ENCODE measurements at places on chromosomes 3 and 15.

DNA sequence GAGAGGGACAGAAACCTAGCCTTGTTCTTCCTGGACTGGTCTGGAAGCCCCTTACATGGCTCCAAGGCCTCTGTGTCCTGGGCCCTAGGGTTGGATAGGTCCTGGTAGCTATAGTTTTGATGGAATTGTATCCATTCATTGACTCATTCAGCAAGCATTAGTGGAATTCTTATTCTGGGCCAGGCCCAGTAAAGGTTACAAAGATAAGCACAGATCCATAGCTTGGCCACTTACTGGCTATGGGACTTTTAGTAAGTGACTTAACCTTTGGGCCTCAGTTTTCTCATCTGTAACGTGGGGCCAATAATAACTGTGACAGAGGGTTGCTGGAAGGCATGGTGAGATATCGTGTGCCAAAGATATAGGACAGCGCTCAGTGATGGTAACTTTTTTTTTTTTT, 13.6 kb upstream of the DAG1 start:
- DNase-seq = no peak

DNA sequence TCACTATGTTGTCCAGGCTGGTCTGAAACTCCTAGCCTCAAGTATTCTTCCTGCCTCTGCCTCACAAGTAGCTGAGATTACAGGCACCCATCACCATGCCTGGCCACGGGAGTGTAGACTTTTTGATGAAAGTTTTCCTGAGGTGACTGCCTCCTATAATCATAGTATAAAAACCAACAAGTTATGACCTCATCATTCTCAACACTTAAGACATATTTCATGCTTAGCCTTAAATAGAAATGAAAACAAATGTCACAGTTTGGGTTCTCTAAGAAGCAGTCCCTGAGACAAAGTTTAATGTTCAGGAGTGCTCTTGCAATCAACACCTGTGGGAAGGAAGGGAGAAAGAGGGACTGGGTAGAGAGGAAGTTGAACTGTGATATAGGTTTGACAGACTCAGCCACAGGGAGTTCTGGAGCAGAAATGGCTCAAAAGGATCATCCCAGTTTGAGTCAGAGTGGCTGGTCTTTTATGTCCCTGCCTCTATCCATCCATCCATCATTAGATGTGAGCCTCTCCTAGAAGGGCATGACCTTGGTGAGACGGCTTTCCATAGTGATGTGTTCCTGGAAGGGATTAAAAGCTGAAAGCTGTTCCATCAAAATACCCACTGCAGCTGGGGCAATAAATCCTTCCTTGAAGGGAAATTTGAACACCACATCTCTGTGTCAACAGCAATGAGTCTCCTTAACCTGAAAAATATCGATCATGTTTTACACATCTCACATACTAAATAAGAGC, 16.2 kb upstream of the ABHD5 start:
- peak; percentile 62 for DNase-seq

- no peak for DNase-seq
These were observed 56.3 kb downstream of the SOX14 start for GRCh38 chr3:137820366-137820765.

DNA sequence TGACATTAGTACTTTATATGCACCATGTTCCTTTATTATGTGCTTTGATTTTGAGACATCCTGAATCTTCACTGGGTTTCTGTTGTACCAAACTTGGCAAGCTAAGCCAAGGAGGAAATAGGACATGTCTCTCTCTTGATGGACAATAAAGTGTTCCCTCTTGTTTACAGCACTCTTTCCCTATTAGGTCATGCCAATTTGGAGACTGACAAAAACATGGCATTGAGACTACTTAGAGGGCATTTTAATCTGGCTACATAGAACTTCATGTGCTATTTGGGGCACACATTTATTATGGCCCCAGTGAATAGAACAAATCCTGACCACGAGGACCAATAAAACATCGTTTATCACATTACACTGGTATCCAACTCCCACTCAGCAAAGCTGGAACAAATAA, 85.3 kb upstream of the TNFSF10 start:
- no peak for DNase-seq

DNA sequence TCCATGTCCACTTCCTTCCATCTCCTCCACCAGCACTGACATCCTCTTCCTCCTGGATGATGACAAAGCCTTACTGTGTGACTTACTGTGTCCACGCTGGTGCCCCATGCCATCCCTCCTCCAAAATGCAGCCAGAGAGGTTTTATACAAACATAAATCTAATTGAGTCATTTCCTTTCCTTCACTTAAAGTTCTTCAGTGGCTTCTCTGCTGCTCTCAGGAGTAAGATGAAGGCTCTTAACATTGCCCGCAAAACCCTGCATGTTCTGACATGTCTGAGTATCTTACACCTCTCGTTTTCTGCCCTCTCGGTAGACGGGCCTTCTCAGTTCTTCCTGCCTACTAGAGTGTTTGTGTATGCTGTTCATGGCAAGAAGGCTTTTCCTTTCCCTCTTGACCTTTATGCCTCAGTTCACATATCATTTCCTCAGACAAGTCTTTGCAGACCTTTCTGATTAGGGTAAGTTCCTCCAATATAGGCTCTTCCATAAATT, 175.5 kb downstream of the CFAP20DC start:
- DNase-seq = no peak

DNA sequence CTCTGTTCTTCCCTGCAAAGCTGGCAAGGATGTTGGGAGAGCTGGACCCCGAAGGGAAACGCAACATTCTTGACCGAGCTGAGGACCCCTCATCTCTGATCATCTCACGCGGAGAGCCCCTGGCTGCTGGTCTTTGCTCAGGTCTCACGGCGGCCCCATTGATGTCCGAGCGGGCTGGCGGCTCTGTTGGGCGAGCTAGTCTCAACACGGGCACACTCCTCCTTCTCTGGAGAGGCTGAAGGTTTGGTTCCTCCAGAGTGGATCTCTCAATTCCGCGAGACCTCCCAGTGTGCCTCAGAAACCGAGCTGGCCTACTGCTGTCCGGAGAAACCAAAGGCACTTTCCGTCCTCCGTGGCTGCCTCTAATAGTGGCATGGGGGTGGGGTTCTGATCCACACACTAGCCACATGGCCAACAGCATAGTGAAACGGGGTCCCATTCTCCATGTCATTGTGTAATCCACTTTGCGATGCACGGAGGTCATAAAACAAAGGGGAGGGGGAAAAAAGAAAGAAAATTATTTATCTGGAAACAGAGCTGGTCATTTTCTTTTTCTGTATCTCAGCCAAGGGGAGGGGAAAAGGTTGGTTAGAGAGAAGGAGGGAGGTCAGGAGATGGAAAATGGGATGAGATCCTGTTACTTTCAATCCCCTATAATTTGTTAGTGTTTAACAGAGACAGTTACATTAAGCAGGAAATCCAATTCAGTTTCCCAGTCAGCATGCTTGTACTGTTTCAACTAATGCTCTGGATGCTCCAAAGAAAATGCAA, 1.3 kb downstream of the CCDC80 start:
- no peak for DNase-seq

DNA sequence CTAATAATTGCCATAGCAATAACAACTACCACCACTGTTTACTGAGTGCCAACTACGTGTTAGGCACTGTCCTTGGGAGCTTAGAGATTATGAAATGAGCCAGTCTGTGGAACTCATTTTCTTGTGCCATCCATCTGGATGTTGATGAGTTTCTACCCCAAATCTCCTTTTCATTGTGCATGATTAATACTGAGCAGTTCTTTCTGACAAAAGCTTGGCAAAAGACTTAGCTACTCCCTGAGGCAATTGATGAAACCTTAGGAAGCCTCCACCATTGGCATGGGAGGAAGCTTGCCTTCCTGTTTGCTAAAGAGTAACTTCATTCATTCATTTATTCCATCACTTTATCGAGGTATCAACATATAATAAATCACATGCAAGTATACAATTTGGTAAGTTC, 39.8 kb downstream of the PRICKLE2 start:
- DNase-seq = no peak

- DNase-seq = no peak
These were observed 86.7 kb downstream of the ST8SIA2 start for GRCh38 chr15:92480361-92480760.

DNA sequence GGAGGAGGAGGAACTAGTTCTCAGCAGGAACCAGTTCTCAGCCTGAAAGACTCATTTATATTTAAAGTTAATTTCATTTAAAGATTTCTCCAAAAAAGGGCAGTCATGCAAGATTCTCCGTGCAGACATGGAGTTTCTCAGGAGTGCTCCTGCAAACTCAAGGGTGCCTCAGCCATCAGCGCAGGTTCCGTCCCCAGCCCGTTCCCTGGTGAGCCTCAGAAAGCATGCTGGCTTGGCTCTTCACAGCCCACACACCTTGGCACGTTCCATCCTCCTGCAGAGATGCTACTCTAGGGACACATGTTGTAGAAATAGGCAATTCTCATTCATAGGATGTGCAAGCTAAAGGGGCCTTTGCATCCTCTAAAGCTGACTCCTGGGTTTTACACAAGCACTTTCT, 123.0 kb downstream of the LIPC start:
- DNase-seq = no peak

GRCh38 chr3:190458040-190458439, 8.3 kb upstream of the TMEM207 start:
- DNase-seq = no peak

DNA sequence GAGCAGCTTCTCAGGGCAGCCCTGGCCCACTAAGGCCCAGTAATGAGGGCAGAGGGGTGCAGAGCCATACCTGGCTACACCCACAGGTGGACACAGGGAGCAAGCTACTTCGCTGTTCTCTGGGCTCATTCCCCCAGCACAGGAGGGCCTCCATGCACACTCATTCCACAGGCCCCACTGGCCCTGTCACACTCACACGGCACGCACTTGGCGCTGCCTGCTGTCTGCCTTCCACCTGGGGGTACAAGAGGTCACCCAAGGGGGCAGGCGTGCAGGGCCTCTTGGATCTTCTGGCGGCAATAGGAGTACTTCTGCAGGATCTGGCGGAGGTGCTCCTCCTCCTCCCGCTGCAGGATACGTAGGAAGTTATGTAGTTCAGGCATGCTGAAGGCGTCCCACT, 2.3 kb upstream of the TUSC2 start:
- no peak for DNase-seq

- DNase-seq = peak; percentile 42
These were observed 13.0 kb upstream of the CSK start for GRCh38 chr15:74768771-74769342.

DNA sequence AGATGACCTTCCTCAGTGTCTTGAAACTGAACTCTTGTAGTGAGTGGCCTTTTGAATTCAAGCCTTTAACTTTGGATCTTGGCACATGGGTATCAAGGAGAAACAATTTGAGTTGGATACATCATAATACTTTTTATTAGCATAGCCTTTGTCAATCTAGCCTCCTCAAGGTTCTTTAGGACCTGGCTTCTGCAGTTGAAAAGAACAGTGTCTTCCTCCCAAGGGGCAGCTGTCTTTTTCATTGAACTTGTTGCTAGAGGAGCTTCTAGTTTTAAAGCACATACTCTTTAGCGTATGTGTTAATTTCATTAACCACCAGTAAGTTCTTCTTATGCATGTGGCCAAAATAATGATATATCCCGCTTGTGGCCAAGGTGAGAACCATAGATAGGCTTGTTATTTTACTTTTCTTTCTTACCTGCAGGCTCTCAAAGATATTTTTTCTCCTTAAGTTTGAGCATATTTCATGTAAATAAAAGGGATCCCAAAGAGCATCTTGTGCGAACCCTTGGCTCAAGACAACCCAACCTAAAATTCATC, 83.2 kb downstream of the GHSR start:
- no peak for DNase-seq

DNA sequence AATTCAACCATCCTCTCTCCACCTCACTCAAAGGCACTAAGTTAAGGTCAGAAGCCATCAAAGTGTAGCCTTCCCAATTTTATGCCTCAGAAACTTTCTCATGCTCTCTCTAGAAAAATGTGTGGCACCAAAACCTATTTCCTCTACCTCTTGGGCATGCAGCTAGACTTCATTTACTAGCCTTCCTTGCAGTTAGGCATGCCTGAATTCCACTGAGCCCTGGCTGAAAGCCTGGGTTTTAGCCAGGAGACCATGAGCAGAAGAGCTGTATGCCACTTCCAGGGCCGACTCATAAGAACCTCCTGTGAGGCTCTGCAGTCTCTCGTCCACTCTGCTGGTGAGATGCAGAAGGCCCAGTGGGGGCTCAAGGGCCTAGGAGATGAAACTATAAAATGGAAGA, 145.0 kb downstream of the MYLK start:
- DNase-seq = no peak

- no peak for DNase-seq
These were observed 1.6 kb upstream of the FHIT start for GRCh38 chr3:61252836-61253235.

DNA sequence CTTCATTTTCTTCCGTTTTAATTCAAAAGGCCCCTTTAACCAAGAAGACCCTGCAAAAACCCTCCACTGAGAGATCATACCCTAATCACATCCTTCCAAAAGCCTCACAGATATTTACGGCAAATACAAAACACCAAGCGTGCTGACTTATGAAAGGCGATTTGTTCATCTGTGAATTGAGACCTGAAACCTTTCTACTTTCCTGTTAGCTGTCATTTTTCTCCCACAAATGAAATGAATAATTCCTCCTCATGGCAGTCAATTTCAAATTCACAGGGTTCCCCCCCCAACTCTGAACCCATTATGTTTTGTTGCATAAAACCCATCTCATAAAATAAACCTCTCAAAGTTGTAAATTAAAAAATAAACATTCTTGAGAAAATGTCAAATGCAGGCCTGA, 149.6 kb downstream of the PDZRN3 start:
- DNase-seq = no peak

DNA sequence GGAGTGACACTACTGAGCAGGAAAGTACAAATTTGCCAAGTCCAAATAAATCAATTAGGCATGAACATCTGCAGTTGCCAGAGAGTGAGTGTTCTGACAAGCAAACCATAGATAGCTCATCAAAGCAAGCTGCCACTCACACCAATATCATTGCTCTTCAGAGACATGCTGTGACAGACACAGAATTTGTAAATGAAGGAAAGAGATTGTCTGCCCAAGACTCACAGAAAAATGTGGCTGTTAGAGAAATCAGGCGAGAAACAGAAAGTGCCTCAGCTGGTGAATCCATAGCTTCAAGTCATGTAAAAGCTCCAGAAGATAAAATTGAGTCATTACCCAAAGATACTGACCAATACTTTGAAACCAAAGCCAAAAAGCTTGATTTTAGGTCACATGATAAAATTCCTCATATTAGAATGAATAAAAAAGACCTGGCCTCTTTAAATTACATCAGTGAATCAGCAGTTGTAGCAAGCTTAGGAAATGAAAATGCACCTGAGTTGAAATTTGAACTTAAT, 50.8 kb downstream of the CRYBG3 start:
- no peak for DNase-seq

- DNase-seq = no peak
These were observed 12.1 kb upstream of the WDR5B start for GRCh38 chr3:122427857-122428471.
